Lower lobe of right lung (tissue), 2 donors: ENCODE measurements at places on chromosomes 1 and 21. TPM values are rescaled to one million over a fixed set of nuclear protein-coding genes. Genes with fewer than 3 reads are reported as not detected.
A peak's percentile ranks its signal among the peaks of the same experiment; 100 is the strongest.

The CFHR3 gene
- total RNA-seq: 0.24 TPM

The GJA8 gene
- not detected for total RNA-seq

The KRTAP21-2 gene
- not detected for total RNA-seq

DNA sequence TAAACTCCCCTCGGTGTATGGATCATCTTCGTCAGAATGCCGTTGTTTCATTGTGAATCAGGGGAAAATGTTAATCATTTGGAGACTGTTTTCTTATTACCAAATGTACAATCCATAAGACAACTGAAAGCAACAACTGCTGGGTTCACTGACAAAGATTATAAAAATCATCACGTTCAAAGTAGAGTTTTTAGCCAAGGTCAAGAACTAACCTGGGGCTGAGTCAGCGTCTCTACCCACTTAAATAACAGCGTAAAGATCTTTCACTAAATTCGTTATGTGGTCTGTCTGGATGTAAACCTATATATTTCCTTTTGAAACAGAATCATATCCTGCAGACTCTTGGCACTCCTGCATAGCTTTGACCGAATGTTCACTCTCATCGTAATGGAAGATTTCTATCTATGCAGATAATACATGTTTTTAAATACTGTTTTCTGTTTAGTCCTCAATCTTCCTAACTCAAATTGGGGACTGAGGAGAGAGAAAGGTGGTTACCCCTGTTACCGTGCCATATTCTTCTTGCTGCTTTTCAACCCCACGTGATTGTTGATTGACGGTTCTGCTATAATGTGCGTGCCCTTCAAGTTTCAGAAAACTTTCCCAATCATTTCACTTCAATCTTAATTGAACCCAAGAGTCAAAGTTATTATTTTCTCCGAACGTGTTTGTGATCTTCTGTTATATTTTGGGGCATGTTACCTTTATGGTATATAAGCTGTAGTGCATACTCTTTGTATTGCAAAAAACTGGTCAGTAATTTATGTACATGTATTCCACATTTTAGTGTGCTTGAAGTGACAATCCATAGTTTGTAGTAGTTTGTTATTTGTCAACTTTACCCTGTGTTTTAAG lies 15.6 kb upstream of the NCMAP start:
- H3K27ac ChIP-seq: peak overlapping the region; percentile 34
- H3K4me3 ChIP-seq: no peak overlapping the region
- peaks cover 8% of the 10 kb centered on the region for H3K36me3 ChIP-seq
- no peak for DNase-seq

DNA sequence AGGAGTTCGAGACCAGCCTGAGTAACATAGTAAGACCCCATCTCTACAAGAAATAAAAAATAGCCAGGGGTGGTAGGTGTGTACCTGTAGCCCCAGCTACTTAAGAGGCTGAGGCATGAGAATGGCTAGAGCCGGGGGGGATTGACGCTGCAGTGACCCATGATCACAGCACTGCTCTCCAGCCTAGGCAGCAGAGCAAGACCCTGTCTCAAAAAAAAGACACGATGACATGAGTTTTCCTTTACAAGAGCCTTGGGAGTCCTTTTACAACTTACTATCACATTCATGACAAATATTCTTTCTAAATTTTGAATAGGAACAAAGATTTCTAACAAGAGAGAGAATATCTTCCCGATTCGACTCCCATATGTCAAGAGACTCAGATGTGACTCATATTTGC lies 3.3 kb upstream of the BRWD1 start:
- DNase-seq: no peak
- no peaks in the 10 kb centered on the region for H3K36me3 ChIP-seq
- H3K4me3 ChIP-seq: no peak overlapping the region
